HCT116 (cell line): ENCODE measurements at places on chromosomes 6 and 20.

GRCh38 chr20:50297498-50298376 lies 107.1 kb downstream of the CEBPB start:
- no peak for DNase-seq

GRCh38 chr20:2694008-2694471 lies 1.5 kb downstream of the EBF4 start:
- no peak for DNase-seq

- DNase-seq = no peak
Measured at GRCh38 chr6:37022135-37022863, 16.8 kb downstream of the FGD2 start.

- no peak for DNase-seq
Measured at GRCh38 chr6:125593746-125594145, 155.7 kb upstream of the HEY2 start.

- DNase-seq = no peak
Measured at GRCh38 chr6:144075187-144075586, 20.2 kb downstream of the SF3B5 start.
